ENCODE measurements at places on chromosomes 16 and 17.

DNA sequence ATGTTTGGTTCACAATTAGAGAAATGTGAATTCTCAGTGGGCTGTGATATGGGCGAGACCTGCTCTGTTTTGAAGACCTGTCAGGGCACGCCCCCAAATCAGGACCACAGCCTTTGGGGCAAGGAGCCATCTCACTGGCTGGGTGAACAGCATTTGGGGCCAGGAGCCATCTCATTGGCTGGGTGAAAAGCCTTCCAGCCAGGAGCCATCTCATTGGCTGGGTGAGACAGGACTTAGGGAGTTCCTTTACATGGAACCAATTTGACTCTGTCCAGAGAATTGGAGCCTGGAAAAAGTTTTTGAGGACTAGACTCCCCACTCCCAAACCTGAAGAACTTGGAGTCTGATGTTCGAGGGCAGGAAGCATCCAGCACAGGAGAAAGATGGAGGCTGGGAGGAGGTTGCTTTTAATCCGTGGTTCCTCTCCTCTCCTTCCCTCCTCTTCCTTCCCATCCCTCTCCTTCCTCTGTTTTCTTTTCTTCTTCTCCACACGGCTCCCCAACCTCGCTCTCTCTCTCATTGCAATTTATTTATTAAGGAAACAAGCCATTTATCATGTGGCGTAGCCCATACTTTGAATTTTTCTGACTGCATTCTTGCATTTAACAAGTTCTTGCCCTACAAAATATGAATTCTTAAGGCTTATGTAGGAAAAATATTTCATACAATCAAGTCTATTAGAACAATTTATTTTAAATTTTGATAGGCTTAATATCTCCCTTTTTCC lies 19.7 kb downstream of the FOXL1 start:
- peak; percentile 53 for DNase-seq

DNA sequence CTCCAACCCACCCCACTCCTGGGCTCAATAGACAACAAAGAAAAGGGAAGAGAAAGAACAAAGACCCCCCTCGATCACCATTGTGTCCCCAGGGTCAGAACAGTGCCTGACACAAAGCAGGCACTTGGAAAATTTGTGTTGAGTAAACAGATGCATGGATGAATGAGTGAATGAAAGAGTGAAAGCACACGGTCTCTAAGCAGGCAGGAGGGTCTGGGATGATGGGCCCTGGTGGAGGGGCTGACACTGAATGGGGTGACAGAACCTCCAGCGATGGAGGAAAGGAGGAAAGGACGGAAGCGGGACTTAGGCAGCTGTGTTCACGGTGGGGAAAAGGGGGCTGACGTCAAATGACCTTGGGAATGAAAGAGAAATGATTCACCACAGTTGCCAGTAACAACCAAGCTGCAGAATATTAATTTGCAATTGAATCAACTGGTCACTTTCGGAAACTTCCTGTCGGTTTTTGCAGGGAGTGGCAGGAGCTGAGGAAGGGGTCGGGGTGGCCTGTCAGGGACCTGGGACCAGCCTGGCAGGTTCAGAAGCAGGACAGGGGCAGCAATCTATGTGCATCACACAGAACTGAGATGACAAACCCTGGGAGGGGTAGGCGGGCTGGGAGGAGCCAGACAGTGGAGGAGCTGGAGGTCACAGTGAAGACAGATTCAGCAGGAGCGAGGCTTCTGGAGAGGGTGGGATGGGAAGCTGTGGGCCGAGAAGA lies 6.7 kb upstream of the GAST start:
- no peak for DNase-seq

DNA sequence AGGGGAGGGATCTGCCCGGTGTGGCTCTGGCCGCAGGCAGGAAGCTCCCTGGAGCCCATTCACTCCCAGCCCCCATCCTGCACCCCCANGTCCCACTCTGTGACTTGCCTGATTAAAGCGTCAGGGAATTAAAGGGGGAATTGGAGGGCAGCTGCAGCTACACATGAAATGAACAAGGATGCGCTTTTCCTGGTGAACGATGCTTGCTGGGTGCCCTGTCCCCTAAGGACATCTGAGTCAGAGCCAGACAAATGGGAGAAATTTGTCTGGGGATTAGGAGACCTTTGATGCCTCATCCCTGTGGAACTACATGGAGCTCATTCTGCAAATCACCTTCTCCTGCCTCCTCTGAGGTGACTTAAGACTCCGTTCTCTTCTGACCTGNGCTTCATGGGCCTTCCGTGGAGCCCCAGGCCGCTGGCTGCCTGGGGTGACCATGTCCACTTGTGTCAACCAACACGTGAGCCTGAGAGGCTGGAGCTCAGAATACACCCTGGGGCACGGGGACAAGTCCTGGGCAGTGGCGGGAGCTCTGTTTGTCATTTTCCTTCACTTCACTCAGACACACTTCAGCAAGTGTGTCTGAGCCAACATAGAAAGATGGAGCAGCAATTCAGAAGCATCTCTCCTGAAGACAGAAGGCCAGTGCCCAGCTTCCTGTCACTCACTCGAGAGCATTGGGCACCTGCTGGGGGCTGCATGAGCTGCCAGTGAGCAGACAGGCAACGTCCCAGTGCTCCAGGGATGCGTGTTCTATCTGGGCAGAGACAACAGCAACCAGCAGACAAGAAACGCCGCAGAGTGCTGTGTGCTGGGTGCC lies 54.1 kb downstream of the METRNL start:
- no peak for DNase-seq

GRCh38 chr16:49120631-49121030 lies 161.0 kb downstream of the CBLN1 start:
- no peak for DNase-seq

GRCh38 chr16:87930456-87930855 lies 5.9 kb downstream of the CA5A start:
- DNase-seq = peak; percentile 69

- DNase-seq = no peak
Measured at GRCh38 chr16:56288019-56288418, 96.7 kb downstream of the GNAO1 start.

DNA sequence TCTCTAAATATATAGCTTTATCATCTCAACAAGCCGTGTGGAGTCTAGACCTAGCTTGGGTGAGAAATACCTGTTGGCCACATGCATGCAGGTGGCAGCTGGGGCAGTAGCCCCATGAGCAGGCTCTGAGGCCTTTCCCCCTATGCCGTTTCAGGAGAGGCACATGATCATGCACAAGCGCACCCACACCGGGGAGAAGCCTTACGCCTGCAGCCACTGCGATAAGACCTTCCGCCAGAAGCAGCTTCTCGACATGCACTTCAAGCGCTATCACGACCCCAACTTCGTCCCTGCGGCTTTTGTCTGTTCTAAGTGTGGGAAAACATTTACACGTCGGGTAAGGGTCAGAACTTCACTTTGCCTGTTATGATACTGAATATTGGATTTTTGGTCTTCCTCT lies 16.7 kb upstream of the CARMIL2 start:
- DNase-seq = no peak

- no peak for DNase-seq
Measured at GRCh38 chr16:57133031-57133430, 40.6 kb downstream of the CPNE2 start.

DNA sequence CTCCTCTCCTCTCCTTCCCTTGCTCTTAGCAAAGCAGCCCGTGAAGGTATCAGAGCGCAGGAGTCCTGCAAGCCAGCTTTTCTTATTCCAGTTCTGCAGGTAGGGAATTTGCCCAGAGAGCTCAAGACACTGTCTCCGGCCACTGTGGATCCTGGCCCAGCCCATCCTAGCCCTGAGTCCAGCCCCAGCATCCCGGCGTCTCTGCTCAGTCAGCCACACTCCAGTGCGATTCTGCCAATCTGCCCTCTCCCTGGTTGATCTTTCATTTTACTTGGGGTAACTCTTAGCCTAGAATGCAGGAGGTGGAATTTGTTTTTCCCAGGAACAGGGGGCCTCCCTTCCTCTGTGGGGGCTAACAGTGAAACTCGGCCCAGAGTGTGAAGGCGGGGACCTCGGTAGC lies 176.9 kb upstream of the GSE1 start:
- peak; percentile 60 for DNase-seq

DNA sequence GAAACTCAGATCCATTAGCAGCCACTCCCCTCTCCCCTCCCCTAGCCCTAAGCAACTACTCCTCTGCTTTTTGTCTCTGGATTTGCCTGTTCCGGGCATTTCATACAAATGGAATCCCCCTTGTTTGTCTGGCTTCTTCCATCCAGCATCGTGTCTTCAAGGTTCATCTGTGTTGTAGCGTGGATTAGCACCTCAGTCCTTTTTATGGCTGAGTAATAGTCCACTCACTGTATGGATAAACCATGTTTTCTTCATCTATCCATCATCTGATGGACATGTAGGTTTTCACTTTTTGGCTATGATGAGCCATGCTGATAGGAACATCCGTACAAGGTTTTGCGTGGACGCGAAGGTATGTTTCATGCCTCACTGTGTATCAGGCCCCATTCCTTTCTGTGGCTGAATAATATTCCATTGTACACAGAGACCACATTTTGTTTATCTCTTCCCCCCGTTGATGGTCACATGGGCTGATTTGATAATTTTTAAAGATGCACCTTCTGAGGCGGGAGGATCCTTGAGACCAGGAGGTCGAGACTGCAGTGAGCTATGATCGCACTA lies 8.9 kb upstream of the GSE1 start:
- DNase-seq = no peak

- no peak for DNase-seq
Measured at GRCh38 chr17:66355510-66355909, 53.1 kb downstream of the PRKCA start.

- DNase-seq = no peak
Measured at GRCh38 chr16:75485230-75486013, 9.8 kb downstream of the CHST6 start.

DNA sequence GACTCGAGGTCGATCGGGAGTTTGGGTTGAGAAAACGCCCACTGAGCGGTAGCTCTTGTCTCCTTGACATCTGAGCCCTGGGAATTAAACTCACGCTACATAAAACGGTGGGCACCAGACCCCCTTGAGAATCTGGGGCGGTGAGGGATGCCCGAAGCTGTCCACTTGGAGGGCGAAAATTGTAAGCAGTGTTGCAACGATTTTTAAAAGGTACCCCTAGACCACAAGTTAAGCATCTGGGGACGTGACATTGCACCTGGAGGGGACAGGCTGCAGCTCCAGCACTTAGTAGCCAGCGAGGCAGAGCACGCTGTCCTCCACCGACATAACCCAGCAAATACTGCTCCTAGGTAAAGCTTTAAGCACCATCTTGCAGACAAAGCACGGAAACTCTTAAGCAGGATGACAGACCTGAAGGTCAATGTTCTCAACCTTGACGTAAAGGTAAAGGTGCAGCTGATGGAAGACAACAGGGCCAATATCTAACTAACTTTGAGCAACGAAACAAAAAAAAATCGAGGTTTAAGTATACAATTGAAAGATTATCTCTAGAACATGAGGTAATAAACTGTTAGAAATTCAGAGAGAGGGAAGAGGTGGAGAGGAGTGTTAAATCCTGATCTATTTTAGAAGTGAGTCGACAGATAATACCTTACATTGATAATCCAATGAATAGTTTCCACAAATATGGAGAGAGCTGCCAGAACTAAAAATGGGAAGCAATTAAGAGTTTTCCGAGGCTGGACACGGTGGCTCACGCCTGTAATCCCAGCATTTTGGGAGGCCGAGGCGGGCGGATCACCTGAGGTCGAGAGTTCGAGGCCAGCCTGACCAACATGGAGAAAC lies 921 bp upstream of the CDR2 start:
- DNase-seq = no peak

- DNase-seq = peak; percentile 31
Measured at GRCh38 chr17:64103391-64104364, 26.3 kb downstream of the ERN1 start.

DNA sequence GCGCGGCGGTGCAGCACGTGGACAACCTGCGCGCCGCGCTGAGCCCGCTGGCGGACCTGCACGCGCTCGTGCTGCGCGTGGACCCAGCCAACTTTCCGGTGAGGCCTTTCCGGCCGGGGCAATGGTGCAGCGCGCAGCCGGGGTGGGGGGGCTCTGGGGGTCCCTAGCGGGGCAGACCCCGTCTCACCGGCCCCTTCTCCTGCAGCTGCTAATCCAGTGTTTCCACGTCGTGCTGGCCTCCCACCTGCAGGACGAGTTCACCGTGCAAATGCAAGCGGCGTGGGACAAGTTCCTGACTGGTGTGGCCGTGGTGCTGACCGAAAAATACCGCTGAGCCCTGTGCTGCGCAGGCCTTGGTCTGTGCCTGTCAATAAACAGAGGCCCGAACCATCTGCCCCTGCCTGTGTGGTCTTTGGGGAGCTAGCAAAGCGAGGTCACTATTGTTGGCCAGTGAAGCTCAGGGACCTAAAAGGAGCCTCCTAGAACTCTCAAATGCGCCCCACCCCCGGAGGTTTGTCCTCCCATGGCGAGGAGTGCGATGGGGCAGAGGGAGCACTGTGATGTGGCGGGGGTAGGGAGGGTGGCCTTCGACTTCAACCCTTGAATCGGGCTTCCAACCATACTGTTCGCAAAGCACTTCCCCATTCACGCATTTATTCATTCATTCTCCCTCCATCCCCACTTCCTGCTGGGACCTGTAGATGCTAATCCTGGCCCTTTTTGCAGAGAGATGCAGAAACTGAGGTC lies 770 bp downstream of the HBM start:
- no peak for DNase-seq

DNA sequence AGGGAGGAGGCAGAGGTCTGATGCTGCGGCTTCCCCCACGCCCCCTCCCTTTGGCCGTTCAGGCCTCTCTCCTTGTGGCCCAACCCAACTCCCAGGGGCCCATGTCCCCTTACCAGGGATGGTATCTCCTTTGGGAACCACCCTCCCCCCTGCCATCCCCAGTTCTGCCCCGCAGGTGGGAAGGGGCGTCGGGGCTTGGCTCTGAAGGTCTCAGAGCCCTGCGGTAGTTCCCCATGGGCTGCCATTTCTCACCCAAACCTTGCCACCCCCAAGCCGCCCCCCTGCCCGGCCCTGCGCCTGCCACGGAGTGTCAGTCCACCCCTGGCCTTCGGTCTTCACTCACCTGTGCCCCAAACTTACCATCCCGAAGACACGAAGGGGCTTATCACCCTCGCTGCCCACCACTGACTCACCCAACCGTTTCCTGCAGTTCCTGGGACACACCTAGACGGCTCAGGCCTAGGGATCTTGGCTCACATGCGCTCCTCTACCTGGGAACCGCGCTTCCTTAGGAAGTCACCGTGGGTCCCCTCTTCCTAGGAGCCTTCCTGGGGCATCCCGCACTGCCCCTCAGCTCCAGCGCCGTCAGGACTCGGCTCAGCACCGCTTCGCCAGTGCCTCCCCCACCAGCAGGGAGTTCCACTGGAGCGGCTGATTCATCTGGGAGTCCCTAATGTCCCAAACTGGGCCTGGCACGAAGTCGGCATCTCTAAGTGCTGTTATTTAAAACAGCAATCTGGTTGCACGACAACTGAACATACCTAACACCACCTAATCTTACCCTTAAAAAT lies 1.1 kb upstream of the DOC2A start:
- DNase-seq = no peak

Data from GM03348 (cell line).